ENCODE measurements at places on chromosomes 5 and 9. TPM values are rescaled to one million over a fixed set of nuclear protein-coding genes. Genes with fewer than 3 reads are reported as not detected.

Gene ZNF782
- total RNA-seq: 54.8 TPM

Gene IGIP
- total RNA-seq: 11.0 TPM

Gene SLC12A2
- total RNA-seq: 67.0 TPM

Gene CDO1
- 91.7 TPM for total RNA-seq

Gene TAF11L2
- not detected for total RNA-seq

Gene C5orf63
- 10.0 TPM for total RNA-seq

Gene FOXE1
- total RNA-seq: not detected

Gene HEMGN
- 0.94 TPM for total RNA-seq

Gene C5orf46
- total RNA-seq: not detected

Gene SPATA31C1
- not detected for total RNA-seq

Gene SCGB3A2
- total RNA-seq: not detected

Gene CDC14B
- 36.6 TPM for total RNA-seq

Gene GABRA1
- total RNA-seq: 17.2 TPM

Gene RPS14
- 2,317 TPM for total RNA-seq

Gene ASS1
- total RNA-seq: 6.9 TPM

Gene CTXN3
- total RNA-seq: 0.63 TPM

Gene ACSL6
- total RNA-seq: 69.5 TPM

Gene GABRG2
- 28.5 TPM for total RNA-seq

Gene HRH2
- total RNA-seq: 8.8 TPM

Gene ADRA1B
- total RNA-seq: 1.3 TPM

Gene LEAP2
- total RNA-seq: 4.7 TPM

Gene PTTG1
- total RNA-seq: 19.4 TPM

Gene REEP2
- 88.3 TPM for total RNA-seq

Gene PCA3
- total RNA-seq: 1.6 TPM

Gene SLU7
- 58.2 TPM for total RNA-seq

Gene NMUR2
- not detected for total RNA-seq

Gene TLE1
- 63.2 TPM for total RNA-seq

Gene ST6GALNAC6
- 31.6 TPM for total RNA-seq

Gene PCDHA10
- total RNA-seq: 42.3 TPM

Gene SPINK6
- not detected for total RNA-seq

Gene DDX4
- 0.31 TPM for total RNA-seq

Gene PHF24
- total RNA-seq: 40.1 TPM

Gene SLC6A7
- total RNA-seq: 1.9 TPM

Gene NKD2
- 4.1 TPM for total RNA-seq

Gene OR2V2
- total RNA-seq: not detected

Gene PDLIM4
- total RNA-seq: 4.4 TPM

Gene PCDHGB4
- 35.4 TPM for total RNA-seq

Gene GLRA1
- not detected for total RNA-seq

Gene NOL8
- total RNA-seq: 29.7 TPM

Gene LRRC26
- 0.31 TPM for total RNA-seq

Gene PRELID2
- 19.7 TPM for total RNA-seq
